ENCODE measurements at places on chromosomes 5 and 9.

GRCh38 chr9:14030375-14031059 lies 283.4 kb downstream of the NFIB start:
- DNase-seq: no peak

GRCh38 chr5:135110785-135111596 lies 77.0 kb upstream of the PITX1 start:
- no peak for DNase-seq

DNA sequence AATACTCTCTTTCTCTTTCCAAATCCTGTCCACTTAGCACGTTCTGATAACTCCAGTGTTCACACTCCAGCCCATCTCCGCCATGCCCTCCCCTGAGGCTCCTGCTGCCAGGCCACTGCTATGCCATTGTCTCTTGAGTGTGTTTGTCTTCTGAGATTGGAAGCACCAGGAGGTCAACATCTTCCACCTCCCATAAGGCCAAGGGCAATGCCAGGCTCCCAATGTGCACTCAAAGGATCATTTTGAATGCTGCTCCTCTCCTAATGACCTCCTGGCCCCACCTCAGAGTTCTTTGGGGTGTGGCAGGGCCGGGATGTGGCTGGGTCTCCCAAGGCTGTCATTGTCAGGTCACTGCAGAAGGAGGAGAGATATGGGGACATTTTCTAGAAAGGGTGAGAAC lies 19.5 kb downstream of the IGIP start:
- DNase-seq: no peak

GRCh38 chr9:16469184-16469583 lies 401.3 kb downstream of the BNC2 start:
- DNase-seq: no peak

GRCh38 chr9:81680006-81680405 lies 9.3 kb downstream of the TLE1 start:
- DNase-seq: no peak

GRCh38 chr9:3471883-3472282 lies 53.9 kb downstream of the RFX3 start:
- DNase-seq: no peak

- DNase-seq: no peak
Observed at GRCh38 chr9:89743216-89743572, 138.4 kb downstream of the GADD45G start.
